ENCODE measurements at places on chromosomes 5 and 9. TPM values are rescaled to one million over a fixed set of nuclear protein-coding genes. Genes with fewer than 3 reads are reported as not detected.

Gene PCDHGA4
- 3.5 TPM for polyA plus RNA-seq

Gene PKD2L2
- polyA plus RNA-seq: not detected

Gene GLRA1
- polyA plus RNA-seq: not detected

DNA sequence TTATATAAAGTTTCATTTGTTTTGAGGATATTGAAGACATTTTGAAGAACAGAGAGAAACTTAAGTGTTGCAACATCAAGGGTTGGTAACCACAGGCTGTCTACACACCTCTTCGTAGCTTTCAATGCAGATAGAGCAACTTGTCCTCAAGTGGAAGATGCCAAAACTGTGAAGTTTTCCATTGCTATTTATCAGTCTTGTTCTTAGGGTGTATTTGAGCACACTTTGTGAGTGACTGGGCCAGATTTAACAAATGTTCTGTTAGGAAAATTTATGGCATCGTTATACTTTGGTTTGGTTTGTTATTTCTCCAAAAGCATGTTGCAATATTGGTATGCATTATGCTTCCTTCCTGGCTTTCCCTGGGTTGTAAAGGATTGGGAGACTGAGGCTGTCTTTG lies 31.6 kb downstream of the NNT start:
- no peak for DNase-seq

- no peak for DNase-seq
Observed at GRCh38 chr5:139268364-139269202, 25.0 kb upstream of the MATR3 start.

GRCh38 chr9:73667749-73668148 lies 516.1 kb downstream of the ANXA1 start:
- no peak for DNase-seq

DNA sequence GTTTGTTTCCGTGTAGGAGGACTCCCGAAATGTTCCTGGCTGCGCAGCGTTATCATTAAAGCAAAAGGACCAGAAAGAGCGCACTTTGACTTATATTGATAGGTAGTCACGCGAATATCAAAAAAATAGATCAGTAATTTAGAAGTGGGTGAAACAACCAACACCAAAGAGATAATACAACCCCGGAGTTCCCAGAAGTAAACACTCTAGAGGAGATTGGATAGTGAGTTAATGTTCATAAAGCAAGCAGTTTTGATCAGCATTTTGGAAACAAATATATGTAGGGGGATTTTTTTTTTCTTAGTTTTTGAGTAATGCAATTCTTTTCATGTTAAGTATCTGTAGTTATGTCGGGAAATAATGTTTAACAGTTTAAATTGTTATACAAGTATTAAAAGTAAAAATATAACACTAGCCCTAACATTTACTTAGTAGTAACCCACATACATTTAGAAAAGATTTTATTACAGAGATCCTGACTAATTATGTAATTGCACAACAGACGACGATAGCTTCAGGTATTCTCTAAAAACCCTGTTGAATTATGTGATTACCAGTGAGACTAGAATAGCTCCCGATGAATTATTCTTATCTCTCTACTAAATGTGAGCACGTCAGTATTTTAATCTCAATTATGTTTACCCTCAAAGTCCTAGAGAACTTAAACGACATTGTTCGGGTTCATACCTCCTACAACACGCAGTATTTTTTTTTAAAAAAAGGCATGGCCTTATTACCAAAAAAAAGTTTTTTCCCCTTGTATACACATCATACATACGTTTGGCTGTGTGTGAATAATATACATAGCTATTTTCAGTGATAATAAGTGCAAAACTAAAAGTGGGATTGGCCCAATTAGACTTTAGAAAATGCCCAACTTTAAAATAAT lies 9.4 kb upstream of the NFIB start:
- no peak for DNase-seq

DNA sequence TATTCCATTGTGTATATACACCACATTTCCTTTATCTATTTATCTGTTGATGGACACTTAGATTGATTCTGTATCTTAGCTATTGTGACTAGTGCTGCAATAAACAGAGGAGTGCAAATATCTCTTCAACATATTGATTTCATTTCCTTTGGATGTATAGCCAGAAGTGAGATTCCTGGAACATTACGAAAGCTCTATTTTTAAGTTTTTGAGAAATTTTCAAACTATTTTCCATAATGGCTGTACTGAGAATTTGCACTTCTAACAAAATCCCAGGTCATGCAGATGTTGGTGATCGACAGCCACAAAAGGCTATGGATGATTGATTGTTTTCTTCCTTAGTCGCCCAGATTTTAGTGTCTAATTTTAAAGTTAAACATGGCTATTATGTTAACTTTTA lies 132.7 kb upstream of the MTAP start:
- DNase-seq: no peak

DNA sequence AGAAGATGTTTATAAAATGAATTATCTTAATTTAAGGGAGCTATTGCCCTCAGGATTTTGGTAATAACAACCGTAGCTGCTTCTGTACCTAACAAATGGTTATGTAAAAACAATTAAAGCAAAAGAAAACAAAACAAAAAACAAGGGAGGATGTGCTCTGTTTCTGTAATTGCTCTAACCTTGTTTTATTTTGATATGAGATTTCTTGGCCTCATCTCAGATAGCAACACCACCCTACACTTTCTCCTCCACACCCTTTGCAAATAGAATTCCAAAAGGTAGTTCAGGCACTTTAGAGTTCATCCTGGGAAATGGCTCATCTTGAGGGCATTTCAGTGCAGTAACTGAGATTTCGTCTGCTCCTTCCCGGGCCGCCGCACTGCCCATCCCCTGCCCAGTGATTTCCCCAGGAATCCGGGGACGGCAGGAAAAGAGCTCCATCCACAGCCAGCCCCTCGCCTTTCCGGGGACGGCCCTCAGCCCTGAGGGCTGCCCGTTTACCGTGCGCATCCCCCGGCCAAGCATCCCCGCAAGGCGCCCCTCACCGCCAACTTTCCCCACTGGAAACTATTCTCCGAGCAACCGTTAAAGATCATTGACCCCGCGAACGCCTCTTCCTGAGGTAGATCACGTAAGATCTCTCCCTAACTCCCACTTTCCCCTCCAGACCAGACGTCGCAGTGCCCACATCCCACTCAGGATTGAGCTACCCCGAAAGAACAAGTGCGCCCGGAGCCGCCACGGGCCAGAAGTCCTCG lies 1.2 kb downstream of the FNBP1 start:
- peak; percentile 21 for DNase-seq

All from IMR-90 (cell line).